Bone marrow (tissue), 2 donors: ENCODE measurements at places on chromosomes 5 and 9.

DNA sequence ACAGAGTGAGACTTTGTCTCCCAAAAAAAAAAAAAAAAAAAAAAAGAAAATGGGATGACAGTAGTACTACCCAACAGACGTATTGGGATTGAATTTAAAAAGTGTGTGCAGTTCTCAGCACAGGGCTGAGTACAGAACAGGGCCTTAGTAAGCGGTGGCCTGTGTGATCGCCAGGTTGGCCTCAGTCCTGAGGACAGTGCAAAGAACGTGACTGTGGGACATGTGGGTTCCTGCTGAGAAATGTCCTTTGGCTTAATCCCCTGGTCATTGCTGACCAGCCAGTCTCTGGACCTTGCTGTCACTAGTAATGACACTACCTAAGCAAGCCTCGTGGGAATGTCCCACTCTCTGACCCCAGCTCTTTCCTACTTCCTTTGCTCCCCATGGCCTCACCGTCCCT lies 13.3 kb downstream of the GTF3C5 start:
- no peak for DNase-seq

DNA sequence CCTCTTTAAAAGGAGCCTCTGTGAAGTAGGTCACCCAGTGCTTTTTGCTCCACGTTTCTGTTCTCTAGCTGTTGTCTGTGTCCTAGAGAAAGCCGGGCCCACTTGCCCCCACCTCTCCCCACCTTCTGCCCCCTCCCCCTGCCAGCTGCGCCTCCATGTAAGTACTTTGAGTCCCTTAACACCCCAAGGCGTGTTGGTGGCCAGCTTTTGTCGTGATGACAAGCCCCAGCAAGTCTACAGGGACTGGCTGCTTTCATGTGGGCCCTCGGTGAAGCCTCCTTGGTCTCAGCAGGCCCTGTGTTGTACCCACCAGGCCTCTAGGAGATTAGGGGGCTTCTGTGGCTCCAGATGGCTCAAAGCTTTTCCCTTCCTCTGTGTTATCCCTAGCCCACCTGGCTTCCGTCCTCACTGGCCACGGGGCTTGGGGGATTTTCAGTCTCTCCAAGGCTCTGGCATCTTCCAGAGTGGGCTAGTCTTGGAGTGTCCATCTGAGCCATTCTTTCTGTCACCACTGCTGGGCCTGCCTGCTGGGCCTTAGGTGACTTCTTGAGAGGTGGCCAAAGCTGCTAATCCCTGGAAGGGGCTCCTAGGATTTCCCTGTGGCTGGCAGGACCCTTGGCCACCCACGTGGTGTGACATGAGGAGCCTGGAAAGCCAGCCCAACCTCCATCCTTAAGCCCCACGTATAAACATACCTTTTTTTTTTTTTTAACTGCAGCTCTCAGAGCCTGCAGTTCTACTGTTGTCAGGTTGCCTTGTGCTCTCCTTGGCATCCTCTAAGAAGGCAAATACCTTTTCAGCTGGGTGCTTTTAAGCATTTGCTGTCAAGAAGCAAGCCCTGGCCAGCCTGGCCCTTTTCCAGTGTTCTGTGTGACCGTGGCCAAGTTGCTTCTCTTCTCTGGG lies 1.1 kb upstream of the NDST1 start:
- no peak for DNase-seq

DNA sequence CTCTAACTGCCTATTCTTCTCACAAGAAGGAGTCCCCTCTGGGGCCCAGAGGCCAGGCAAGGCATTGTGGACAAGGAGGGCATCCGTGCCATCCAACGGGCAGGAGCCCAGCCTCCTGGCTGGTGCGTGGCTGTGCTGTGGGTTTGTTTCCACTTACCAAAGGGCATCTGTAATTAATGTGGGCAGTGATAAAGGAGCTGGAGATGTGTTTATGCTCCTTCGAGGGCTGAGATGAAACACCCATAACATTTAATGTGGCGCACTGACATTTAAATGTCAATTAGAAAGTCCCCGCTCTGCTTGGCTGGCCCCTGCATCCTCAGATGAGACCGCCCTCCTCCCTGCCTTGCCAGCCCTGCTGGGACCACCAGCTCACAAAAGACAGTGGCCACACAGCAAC lies 57.1 kb downstream of the KCNIP1 start:
- DNase-seq, result no peak

GRCh38 chr5:106797996-106798395 lies 872.7 kb downstream of the EFNA5 start:
- DNase-seq, result no peak

DNA sequence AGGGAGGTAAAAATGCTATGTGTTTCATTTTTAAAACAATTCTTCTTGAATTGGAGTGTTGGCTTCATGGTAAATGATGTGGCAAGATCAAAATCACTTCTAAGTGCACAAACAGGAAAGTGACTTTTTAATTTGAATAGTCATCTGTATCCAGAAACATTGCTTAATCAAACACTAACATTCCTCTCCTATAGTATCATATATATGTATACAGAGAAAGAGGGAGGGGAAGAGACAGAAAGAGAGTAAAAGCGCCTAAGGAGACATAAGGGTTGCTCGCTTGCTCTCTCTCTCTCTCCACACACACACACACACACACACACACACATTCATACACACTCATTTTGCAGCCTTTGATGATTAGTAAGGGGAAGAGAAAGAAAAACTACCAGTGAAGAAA lies 95.4 kb upstream of the PRDM9 start:
- no peak for DNase-seq
